ENCODE measurements at places on chromosomes 1 and 21. TPM values are rescaled to one million over a fixed set of nuclear protein-coding genes. Genes with fewer than 3 reads are reported as not detected.

RNF220 gene
- total RNA-seq: 77.1 TPM

IVL gene
- total RNA-seq: not detected

SUSD4 gene
- 2.7 TPM for total RNA-seq

CAPN8 gene
- not detected for total RNA-seq

DNALI1 gene
- 9.1 TPM for total RNA-seq

SLC16A4 gene
- total RNA-seq: 73.0 TPM

MMEL1 gene
- total RNA-seq: under 0.01 TPM

S100A12 gene
- total RNA-seq: not detected

FCRL4 gene
- total RNA-seq: not detected

MASP2 gene
- not detected for total RNA-seq

WNT4 gene
- total RNA-seq: not detected

DRAXIN gene
- total RNA-seq: under 0.01 TPM

ZSCAN20 gene
- 11.1 TPM for total RNA-seq

Measured in IMR-90 (cell line).